ENCODE measurements at places on chromosomes 4 and X.

GRCh38 chrX:153443476-153444332 lies 2.2 kb downstream of the TREX2 start:
- no peak for DNase-seq

DNA sequence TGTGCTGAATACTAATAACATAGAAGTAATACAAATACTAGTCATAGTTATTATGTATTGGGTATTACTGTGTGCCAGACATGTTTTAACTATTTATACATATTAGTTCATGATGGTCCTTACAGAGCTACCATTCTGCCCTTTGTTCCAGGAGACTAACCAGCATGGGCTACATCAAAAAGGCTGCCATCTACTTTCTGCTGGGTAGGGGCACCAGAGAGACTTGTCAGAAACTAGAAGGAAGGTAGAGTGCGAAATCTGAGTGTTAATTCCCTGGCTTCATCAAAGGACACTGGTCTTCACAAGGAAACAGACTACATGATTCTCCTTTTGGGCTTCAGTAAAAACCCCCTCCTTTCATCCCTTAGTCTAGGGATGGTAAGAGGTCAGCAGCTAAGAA lies 347.8 kb downstream of the GBA3 start:
- no peak for DNase-seq

- DNase-seq, result no peak
These were observed 283.9 kb downstream of the NKX6-1 start for GRCh38 chr4:84215217-84215616.

GRCh38 chr4:17763931-17764330 lies 17.5 kb downstream of the FAM184B start:
- no peak for DNase-seq

DNA sequence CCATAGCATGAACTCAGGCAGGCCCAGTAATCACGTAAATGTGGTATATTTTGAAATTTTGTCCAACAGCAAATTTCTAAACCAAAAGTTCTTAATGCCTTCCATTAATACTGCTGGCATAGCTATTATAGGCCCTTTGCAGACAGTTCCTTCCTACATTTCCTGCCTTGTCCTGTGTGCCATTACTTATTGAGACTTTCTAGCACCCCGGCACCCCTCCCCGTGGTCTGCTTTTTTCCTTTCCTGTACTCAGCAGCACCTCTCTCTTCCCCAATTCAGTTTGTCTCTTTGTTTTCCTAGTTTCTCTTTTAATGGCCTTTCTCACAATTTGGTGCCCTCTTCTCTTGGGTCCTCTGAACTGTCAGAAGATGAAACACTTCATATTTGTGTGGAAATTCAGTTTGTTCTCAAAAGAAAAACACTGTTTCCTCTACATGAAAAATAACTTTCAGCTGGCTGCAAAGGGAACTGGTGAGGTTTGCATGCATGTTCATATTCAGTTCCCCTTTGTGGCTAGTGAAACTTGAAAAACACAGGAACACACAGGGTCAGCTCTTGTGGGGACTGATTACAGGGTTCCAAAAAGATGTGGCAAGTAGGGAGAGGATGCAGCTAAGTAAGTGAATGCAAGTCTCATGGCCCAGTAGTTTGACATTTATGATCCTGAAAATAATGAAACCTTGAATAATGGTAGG lies 17.1 kb downstream of the GPR34 start:
- DNase-seq, result no peak

All from ELF-1 (cell line).